NCI-H1105 treated with DMSO at 0.1 percent for 48 hours (cell line): ENCODE measurements at places on chromosomes 11 and 22.

GRCh38 chr11:40170078-40170477, 1289.4 kb downstream of the LRRC4C start:
- DNase-seq: no peak

GRCh38 chr11:103792981-103793468, 243.4 kb upstream of the DDI1 start:
- no peak for DNase-seq

GRCh38 chr11:64306876-64307622, 1.7 kb downstream of the ESRRA start:
- no peak for DNase-seq

GRCh38 chr11:73271936-73272679, at the start of gene P2RY6:
Gene P2RY6 (plus strand): TSS chr11:73272338. CDS start chr11:73296519, 24,181 bp downstream.
- DNase-seq: no peak

DNA sequence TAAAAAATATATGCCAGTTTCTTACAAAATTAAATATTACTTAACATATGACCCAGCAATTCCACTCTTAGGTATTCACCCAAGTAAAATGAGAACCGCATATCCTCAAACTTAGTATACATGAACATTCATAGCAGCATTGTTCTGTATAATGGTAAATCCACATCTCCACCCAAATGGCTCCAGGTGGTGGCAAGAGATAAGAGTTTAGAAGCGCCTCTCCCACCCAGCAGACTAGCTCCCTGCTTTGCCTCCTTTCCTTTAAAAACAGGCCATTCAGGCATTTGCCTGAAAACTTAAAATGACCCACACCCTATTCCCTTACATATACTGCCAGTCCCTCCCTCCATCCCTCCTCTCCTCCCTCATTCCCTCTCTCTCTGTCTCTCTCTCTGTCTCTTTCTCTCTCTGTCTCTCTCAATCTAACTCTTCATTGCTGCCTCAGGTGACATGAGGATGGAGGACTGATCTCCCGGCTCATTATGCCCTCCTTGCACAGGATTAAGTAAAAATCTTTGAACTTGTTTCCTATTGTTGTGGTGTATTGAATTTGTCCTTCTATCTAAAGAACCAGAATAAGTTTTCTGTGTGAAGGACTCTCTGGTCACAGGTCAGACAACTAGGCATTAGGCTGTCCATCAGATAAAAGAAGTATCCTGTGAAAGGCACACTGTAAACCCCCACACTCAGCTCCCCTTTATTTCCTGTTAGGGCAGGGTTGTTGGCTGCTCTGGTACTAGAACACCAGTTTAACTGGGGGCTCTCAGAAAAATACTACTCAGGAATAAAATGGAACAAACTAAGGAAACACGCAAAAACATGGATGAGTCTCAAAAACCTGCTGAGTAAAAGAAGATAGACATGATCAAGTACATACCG, 48.3 kb downstream of the RRP8 start:
- DNase-seq: no peak

DNA sequence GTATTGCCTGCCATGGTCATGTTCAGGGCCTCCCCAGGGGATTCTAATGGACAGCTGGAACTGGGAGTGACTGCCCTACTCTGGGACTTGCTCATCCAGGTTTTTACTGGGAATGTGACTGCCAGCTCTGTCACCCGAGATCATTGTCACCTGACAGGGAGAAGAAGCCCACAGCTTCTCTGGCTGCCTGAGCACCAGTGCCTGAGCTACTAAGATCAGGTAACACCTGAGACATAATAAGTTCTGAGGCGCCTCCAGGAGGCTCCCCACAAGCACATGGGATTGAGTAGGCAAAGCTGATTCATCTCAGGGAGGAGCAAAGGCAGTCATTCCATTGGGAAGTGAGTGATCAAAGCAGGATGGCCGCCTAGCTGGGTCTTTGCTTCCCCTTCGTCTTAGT, 84.2 kb upstream of the GALNT18 start:
- DNase-seq: no peak

GRCh38 chr22:19527861-19528417, 3.7 kb upstream of the CLDN5 start:
- no peak for DNase-seq

DNA sequence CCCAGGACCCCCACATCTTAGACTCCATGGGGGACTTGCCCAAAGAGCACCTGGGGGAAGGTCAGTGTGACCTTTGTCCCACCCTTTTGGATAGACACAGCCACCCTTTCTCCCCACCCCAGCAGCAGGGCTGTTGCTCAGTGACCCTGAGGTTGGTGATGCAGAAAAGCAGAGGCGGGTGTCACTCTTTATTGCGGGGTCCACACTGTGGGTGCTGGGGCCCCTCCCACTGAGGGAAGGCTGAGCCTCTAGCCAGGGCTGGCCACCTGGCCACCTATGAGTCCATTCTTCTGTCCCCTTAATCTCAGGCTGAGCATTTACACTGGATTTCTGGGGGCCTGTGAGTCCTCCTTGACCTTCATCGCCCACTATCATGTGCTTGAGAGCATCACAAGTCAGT, 7.4 kb downstream of the LRRC75B start:
- no peak for DNase-seq

GRCh38 chr22:18145676-18146388, 4.1 kb upstream of the USP18 start:
- no peak for DNase-seq

DNA sequence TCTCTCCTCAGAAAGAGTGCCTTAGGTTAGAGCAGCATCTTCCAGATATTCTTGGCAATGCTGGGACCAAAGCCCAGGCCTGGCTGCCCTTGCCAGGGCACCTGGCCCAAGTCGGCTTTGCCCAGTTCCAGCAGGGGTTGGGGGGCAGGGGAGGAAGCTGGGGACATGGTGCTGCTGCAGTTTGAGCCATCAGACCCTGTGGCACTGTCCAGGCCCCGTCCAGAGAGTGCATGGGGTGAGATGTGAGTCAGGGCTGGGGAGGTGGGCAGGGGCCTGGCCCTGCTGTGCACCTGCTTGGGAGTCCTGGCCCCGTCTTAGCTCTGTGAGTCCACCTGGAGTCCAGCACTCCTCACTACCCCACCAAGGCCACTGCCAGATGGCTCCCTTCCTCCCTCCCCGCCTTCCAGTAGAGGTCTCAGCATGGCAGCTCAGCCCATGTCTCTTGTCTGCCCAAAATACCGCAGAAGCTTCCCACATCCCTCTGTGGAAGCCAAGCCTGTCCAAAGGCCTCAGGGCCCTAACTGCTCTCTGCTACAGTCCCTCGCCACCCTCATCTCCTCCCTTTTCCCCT, 16.6 kb downstream of the DERL3 start:
- no peak for DNase-seq

- DNase-seq: no peak
Observed at GRCh38 chr11:8317159-8317558, 53.5 kb upstream of the LMO1 start.

GRCh38 chr11:96506953-96507354, 117.1 kb downstream of the JRKL start:
- DNase-seq: no peak

- DNase-seq: no peak
Observed at GRCh38 chr11:70612459-70613141, 214.3 kb downstream of the CTTN start.

GRCh38 chr11:44470854-44471253, 94.6 kb upstream of the CD82 start:
- DNase-seq: no peak

DNA sequence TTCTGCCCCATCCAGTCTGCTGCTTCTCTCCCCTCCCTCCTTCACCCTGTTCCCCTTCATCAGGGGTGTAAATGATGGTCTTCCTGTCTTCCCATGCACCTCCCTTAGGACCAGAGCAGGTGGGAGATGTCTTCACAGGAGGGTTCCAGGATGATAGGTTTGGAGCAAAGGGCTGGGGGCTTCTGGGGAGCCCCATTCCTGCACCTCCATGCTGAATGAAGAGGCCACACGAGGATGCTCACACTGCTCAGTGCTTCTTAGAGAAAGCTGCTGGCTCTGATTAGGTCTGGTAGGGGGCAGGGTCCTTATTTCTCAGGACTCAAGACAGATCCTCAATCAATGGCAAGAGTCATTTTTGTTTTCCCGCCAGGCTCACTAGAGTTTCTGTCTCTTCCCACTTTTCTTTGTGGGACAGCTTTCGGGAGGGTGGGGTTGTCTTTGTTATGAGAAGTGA, 41.1 kb downstream of the BCR start:
- DNase-seq: no peak

DNA sequence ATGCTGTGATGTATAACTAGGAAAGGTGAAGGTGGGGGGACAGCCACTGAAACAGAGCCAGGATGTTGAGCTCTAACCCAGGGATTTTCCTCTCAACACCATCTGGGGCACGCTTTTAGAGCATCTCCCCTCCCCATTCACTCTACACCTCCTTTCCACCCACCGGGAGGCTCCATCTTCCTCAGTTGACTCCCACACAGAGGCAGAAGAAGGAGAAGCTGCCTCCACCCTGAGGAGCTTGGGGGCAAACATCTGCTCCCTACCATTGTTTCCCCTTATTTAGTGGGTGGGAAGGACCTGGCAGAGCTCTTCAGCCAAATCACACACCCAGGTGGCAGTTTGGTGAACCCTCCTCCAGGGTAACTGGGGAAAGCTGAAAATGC, 50.0 kb upstream of the ADA2 start:
- no peak for DNase-seq

DNA sequence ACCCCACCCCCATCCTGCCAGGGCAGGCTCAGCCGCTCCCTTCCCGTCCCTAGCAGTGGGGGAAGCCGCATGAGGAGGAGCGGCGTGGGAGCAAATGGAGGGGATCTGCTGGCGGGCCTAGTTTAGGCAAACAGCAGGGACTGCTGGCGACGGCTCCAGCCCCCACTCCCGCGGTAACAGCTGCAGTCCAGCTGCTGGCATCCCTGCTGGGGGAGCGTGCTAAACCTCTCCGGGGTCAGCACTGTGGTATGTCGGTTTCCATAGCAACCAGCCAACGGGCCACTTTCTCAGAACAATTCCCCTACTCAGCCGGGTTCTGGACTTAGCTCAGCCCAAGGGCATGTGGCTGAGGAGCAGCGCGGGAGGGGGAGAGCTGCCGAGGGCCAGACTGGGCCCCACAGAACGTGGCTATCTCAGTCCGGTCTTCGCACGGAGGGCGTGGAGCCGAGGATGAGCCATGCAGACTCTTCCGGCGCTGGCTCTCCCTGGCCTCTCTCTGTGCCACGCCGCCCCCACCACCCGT, 98.8 kb downstream of the PKNOX2 start:
- DNase-seq: no peak

DNA sequence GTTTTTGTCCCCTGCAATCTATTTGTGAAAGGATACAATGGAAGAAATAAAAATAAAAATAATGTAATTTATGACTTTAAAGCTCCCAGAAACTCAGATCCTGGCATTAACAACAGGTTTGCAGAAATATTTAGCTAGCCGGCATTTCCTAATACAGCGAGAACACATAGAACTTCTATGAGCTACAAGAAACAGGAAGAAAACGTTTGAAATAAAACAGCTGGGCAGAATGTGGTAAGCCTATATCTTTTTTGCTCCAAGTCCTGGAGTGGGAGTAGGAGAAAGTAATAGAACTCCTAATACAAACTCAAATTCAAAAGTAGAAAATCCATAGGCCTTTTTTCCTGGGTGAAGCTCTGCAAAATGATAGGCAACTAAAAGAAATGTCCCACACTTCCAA, 29.6 kb upstream of the FIBIN start:
- DNase-seq: peak; percentile 42

GRCh38 chr11:42337786-42338455, 878.5 kb upstream of the LRRC4C start:
- DNase-seq: no peak

GRCh38 chr11:32056438-32056837, 34.4 kb upstream of the RCN1 start:
- DNase-seq: no peak

- DNase-seq: no peak
Observed at GRCh38 chr22:47902646-47903180, 1140.3 kb downstream of the TBC1D22A start.

- DNase-seq: no peak
Observed at GRCh38 chr11:60948250-60948649, 3.7 kb downstream of the SLC15A3 start.

DNA sequence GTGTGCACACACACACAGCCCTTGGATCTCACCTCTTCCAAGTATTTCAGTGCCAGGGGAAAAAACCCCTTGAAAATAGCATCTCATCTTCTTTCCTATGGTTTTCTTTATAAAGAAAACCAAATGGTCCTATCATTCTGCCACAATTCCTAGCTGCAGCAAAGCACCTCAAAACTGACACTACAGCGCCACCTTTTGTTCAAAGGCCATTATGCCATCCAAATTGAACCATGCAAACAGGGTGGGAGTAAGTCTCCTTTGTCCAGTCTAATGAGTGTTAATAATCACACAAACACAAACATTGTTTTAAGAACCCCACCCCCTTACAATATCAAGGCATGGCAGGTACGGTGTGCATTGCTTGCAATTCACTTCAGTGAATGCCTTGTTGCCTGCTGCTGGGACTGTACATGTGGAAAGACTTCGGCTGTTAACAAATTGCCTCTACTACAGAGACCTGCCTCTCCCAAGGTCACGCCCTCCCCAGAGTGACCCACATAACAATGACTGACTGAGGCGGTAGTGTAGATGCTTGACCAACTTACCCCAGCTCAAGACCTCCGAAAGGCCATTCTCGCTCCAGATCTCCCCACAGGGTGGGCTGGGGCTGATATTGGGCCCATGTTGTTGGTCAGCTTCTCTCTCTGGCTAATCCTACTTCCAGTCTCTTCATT, 31.7 kb downstream of the FAM181B start:
- DNase-seq: peak; percentile 78

DNA sequence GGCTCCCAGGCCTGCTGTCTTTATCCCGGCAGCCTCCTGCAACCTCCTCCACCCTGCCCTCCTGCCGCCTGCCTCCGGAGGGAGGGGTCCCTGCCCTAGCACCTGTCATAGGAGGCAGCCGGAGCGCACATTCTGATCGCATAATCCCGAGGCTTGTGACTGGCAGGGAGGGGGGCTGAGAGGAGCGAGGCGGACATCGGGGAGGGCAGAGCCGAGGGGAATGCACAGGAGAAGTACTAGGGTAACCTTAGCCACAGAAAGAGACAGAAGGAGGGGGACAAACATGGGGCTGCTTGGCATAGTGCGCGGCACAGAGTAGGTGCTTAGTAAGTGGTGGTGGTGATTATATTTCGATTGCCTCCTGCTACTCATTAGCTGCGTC, 9.2 kb upstream of the ALX4 start:
- DNase-seq: no peak

DNA sequence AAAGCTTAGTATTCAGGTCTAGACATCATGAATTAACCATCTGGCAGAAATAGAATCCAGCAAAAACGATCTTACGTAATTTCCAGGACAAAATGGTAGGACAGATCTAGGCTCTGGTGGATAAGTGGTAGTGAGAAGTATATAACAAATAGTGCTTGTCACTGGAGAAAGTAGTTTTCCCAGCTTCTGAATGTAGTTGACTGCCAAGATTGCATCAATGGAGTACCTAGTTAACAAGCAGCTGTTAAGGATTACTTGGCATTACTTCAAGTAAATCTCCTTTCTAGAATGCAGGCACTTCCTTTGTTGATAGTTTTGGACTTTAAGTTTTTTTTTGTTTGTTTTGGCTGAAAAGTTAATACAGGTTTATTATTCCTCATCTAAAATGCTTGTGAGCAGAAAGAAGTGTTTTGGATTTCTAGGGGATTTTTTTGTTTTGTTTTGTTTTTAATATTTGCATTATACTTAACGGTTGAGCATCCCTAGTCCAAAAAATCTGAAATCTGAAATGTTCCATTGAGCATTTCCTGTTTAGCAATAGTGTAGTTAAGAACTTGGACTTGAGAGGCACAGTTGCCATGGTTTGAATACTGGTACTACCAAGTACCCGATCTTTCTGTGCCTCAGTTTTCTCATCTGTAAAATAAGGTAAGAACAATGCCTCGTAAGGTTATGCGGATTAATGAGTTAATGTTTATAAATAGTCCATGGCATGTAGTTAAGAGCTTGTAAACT, 20.3 kb downstream of the FAM118B start:
- peak; percentile 94 for DNase-seq
